ENCODE measurements at places on chromosomes 3 and 15.
A peak's percentile ranks its signal among the peaks of the same experiment; 100 is the strongest.

DNA sequence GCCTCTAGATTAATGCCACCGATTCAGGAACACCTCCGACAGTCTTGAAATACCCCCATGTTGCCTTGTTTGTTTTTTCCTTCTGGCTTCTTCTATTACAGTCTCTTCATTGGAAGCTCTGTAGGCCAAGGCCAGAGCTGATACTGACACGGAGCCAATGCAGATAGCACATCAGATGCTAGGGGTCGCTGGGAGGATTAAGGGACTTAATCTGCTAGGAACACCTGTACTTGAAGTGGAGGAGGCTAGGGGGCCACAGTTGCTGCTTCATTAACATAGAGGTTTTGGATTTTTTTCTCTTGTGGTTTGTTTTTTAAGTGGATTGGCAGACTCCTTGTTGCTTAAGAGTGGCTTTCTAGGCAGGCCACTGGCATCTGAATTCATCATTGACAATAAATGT lies 49.6 kb downstream of the PARP14 start:
- no peak for DNase-seq

DNA sequence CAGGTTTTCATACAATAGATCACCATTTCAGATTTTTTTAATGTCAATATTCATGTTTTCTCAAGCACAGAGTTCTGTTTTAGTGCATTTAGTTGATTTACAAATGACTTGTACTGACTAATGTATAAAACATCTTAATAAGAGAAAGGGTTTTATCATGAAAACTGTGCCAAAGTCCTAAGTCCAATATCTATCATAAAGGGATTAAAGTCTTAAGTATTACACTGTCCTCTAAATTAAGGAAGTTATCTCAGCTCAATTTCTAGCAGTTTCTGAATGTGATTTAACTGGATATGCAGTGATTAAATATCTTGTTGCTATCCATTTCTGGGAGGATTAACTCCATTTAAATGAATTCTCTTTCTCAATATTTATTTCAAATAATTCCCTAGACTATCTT lies 381.1 kb upstream of the CNTN4 start:
- DNase-seq, result no peak

GRCh38 chr3:117355566-117355965 lies 646.0 kb downstream of the TUSC7 start:
- peak; percentile 34 for DNase-seq

GRCh38 chr3:89954137-89954536 lies 846.7 kb downstream of the EPHA3 start:
- DNase-seq, result no peak

- DNase-seq, result no peak
These were observed 39.4 kb upstream of the TRIM71 start for GRCh38 chr3:32778389-32778788.

GRCh38 chr3:70744536-70744935 lies 432.1 kb upstream of the MDFIC2 start:
- DNase-seq, result no peak

DNA sequence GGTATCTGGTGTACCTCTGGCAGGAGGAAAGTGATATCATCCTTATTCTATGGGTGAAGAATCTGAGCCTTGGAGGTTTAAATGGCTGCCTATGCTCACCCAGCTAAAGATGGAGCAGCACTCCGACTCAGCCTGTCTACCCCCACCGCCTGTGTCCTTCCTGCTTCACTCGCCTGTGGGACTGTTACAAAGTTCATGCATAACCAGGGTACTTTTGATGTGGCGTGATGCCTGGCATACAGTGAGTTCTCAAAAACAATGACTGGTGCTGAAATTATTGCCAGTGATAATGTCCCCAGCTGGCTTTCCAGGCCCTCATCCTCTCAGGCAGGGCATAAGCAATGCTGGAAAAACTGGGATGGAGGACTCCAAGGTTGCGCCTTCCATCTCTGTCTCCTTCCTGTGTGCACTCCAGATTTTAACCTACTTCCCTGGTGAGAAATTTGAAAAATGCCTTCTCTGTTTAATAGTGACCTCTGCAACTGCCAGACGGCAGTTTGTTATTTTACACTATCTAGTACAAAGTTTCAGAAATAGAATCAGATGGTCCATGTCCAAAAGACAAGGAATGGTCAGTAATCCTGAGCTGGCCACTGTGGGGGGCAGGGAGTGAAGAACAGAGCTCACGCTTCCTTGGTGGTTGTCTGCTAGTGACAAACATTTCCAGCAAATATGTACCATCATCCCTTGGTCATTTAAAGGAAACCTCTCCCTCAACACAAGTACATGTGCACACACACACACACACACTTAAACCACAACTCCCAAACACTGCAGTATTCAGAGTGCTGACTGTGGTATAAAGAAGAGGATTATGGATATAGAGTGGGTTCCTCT lies 86.5 kb upstream of the NMNAT3 start:
- DNase-seq, result peak; percentile 12

- no peak for DNase-seq
These were observed 201.2 kb downstream of the BCHE start for GRCh38 chr3:165635791-165636683.

GRCh38 chr3:59046839-59047238 lies 3.0 kb downstream of the CFAP20DC start:
- no peak for DNase-seq

GRCh38 chr3:155018621-155019330 lies 61.3 kb upstream of the MME start:
- peak; percentile 25 for DNase-seq

GRCh38 chr3:188077160-188077799 lies 76.7 kb upstream of the LPP start:
- peak; percentile 71 for DNase-seq

- no peak for DNase-seq
These were observed 32.6 kb downstream of the TGM4 start for GRCh38 chr3:44906997-44907396.

DNA sequence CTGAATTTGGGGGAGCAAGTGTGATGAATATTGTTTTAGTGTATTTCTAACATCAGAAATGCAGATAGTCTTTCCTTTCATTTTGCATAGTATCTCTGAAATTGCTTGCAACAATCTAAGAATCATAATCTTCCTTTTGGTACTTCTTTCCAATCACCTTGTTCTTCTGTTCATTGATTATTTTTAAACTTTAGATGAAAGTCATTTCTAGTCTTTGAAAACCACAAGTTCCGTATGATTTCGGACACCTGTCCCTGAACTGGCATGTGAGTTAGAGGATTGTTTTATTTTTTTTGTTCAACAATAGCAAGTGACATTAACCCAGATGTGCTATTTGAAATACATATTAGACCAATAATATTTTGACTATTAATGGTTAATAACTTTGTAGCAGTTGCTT lies 329.7 kb downstream of the UNC13C start:
- no peak for DNase-seq

- no peak for DNase-seq
These were observed 71.9 kb upstream of the FBN1 start for GRCh38 chr15:48717458-48717857.

- no peak for DNase-seq
These were observed 135.8 kb upstream of the PRR23C start for GRCh38 chr3:139180489-139180888.

DNA sequence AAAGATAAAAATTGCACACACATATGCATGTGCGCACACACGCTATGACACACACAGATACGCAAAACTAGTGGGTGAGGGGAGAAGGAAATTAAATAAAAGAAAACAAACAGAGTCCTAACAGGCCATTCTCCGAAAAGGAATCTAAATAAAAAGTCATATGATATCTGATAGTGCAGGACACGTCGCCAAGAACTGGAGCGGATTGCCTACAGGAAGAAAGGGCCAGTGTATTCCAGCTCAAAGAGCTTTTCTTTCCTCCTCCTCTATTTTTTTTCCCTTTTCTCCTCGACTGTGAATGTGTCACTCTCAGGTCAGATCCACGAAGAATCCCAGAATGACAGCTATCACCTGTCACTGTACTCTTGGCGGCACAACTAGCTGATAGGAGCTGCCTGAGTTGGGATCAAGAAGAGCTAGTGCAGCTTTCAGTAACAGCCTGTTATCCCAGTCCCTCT lies 157.8 kb downstream of the TIGIT start:
- no peak for DNase-seq

GRCh38 chr3:69162308-69162980 lies 40.0 kb upstream of the LMOD3 start:
- no peak for DNase-seq

DNA sequence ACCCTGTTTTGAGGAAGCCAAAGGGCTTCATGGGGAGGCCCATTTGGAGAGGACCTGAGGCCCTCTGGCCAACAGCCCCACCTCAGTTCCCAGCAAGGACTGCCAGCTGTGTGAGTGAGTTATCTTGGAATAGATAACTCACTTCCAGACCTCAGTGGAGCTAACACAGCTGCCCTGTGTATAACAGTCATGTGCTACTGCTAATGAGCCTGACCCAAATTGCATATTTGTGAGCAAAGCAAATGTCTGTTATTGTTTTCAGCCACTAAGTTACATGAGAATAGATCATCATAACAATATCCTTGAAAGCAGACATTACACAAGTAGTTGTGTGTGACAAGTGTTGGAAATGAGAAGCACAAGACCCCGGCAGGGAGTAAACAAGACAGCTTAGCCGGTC lies 355.8 kb downstream of the MCTP2 start:
- DNase-seq, result no peak

DNA sequence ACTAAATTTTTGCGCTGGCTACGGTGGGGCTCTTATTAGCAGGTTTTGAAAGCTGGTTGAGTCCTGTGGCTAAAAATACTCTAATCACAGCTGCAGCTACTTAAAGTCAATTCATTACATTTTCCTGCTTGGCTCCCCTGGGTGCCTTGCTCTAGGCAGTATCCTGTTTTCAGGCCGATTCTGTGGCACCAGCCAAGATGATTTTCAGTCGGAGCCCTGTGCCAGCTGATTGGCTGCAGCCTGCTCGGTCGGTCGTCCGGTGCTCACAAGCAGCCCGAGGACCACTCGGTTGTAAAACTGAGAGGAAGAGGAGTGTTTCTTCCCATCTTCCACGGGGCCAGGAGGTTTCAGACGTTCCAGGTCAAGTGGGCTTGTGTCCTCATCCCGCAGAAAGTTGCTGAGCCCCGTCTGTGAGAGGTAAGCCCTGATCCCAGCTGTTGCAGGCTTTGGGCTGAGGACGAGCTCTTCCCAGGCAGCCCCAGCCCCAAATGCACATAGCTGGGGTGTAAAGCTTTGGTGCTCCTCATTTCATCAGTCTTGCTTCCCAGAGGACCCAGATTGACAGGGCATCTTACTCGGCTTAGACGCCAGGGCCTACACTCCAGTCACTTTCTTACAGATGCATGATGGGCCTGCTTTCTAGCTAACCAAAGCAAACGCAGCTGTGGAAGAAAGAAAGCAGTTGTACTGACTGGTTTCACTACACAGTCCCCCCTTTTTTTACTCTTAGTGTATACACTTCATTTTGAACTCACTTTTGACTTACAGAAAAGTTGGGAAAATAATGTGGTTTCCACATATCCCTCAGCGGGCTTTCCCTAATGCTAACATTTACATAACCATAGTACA lies 15.9 kb downstream of the LYSMD4 start:
- peak; percentile 22 for DNase-seq

GRCh38 chr3:20218215-20218614 lies 32.2 kb upstream of the SGO1 start:
- DNase-seq, result no peak

DNA sequence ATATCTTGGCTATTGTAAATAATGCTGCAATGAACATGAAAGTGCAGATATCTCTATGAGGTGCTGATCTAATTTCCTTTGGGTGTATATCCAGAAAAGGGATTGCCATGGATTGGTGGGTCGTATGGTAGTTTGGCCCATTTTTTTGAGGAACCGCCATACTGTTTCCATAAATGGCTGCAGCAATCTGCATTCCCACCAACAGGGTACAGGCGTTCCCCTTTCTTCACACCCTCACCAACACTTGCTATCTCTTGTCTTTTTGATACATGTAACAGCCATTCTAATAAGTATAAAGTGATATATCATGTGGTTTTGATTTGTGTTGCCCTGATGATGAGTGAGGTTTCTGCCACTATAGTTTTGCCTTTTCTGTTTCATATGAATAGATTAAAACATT lies 146.7 kb downstream of the NR2F2 start:
- no peak for DNase-seq

DNA sequence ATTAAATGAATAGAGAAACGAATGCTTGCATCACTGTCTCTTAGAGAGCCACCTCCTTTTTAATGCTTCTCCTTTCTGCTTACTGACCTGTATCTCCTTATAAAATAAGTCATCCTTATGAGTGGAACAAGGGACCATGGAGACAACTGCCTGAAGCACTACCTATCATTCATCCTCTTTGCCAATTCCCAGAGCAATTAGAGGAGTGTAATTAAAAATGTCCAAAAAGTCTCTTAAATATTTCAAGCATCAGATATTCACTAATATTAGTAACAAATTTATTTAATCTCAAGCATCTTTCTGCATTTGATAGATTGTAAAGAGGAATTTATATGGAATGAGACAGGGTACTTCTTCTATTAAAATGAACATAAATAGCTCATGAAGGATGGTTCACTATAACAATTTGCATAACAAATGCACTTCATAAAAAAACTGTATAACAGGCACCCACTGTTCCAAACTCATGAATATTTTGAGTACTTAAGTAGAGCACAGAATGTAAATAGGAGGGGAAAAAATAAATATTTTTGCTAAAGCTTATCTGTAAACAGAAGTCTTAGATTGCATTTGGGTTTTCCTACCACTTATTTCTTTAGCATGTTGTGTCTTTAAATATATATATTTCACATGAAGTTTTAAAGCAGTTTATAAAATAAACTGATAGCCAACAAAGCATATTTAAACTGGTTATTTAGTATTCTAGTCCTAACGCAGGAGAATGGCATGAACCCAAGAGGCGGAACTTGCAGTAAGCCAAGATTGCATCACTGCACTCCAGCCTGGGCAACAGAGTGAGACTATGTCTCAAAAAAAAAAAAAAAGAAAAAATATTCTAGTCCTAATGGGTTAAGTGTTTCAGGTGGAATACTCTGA lies 269.3 kb downstream of the TBL1XR1 start:
- no peak for DNase-seq

- DNase-seq, result no peak
These were observed 114.7 kb downstream of the SNRK start for GRCh38 chr3:43400781-43401730.

DNA sequence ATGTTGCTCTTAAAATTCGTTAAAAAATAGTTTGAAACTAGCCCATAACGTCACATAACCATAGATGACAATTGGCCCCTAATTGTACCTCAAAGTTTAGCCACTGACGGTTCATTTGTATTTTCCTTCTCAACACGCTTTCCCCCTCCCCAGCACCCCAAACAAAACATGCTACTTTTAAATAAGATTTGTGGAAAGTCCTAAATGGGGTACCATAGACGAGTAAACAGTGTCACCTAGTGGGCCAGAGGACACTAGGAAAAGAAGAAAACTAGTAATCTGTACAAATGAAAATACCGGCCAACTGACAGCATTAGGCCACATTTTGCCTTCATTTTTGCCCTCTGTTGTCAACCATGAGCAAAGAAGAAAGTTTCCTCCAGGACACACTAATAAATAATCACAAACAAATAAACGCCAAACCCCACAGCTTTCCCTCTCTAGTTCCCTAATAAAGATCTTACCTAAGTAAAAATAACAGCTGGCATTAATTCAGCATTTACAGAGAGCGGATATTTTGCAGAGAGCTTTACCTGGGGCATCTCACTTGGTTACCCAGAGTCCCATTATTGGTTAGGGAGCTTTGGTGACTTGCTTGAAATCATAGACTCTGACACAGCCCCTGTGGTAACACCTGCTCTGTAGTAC lies 175.1 kb upstream of the ATP11B start:
- DNase-seq, result no peak

- no peak for DNase-seq
These were observed 399.7 kb upstream of the MCTP2 start for GRCh38 chr15:93831641-93832040.

- no peak for DNase-seq
These were observed 283.6 kb upstream of the RARB start for GRCh38 chr3:25144430-25144829.

GRCh38 chr15:56366211-56366610 lies 985 bp downstream of the TEX9 start:
- DNase-seq, result no peak

All from foreskin fibroblast (primary cell).